Right kidney (tissue), 9 donors: ENCODE measurements at places on chromosomes 2 and 18.

DNA sequence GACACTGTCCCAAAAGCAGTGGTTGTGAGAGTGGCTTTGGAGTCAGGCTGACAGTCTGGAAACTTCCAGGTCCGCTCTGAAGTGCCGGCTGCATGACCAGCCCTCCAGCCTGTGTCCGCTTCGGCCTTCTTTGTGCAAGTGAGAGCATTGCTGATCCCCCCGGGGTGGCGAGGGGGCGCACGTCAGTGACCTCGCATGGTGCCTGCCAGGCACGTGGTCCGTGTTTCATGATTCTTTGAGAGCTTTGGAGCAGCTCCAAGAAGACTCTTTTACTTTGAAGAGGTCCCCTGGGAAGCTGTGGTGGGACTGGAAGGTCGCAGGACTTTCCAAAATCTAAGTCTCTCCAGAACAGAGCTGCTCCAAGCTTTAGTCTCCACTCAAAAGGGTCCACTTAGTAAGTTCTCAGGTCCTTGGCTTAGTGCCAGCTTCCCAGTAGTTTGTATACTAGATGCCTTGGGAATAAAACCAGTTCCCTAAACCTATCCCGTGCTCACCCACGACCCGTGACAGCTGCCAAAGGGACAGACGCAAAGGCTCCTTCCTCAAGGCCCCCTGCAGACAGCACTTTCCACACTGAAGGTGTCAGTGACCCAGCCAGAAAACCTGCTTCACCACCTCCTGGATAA is 68.8 kb downstream of the ADI1 start:
- no peak for DNase-seq

- DNase-seq = no peak
Measured at GRCh38 chr2:95351598-95351915, 51.0 kb upstream of the FAHD2A start.

GRCh38 chr2:68643011-68643873 is at the start of gene PROKR1:
TSS of gene PROKR1 (plus strand) at chr2:68643579. CDS start at chr2:68645822, 2,243 bp downstream.
- peak; percentile 82 for DNase-seq

DNA sequence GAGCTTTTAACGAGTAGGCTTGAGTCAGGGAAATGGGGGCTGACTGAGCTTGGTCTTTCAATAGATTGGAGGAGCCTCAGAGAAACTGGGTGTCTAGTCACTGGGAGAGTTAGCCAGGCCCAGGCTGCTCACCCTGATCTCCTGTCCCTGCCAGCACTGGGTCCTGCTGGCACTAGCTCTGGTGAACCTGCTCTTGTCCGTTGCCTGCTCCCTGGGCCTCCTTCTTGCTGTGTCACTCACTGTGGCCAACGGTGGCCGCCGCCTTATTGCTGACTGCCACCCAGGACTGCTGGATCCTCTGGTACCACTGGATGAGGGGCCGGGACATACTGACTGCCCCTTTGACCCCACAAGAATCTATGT is 720 bp downstream of the KRTCAP3 start:
- no peak for DNase-seq
